NCI-H1694 treated with DMSO at 0.1 percent for 48 hours (cell line): ENCODE measurements at places on chromosomes 2 and 18.
A peak's percentile ranks its signal among the peaks of the same experiment; 100 is the strongest.

- no peak for DNase-seq
Observed at GRCh38 chr18:45854036-45854586, 28.6 kb downstream of the SIGLEC15 start.

GRCh38 chr2:47653902-47654789 is 128.8 kb upstream of the MSH6 start:
- DNase-seq = no peak

DNA sequence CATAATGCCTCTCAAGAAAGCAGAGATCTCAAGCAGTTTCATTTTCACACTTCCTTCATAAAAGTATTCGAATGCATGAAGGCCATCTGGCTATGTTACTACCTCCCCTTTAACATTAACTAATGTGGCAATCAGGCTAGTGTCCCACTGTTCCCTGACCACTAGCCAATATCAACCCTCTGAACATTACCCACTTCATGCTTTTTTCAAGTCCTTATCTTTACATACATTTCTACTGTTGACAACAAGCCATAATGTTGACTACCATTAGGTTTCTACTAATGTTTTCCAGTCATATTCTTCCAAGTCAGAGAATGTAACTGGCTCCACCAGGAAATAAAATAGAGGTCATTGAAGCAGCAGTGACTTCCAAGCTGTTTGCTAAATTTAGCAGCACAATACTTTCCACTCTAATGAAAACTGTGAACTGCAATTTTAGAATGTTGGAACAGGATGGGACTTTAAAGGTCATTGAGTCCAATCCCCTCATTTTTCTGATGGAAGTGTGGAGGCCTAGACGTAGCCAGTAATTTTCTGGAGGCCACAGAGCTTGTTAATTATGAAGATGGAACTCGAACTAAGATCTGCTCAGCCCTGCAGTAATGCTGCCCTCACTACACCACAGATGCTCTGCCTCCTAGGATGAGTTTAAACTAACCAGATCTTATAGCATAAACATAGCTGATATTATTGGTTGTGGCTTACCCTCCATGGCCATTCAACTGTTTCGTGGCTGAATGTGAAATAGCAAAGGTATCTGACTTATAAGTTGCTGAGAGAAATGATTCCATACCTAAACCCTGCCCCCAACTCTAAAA is 630 bp upstream of the PPP1R1C start:
- DNase-seq = no peak

GRCh38 chr2:228802181-228803071 is 468.7 kb downstream of the PID1 start:
- DNase-seq = no peak

DNA sequence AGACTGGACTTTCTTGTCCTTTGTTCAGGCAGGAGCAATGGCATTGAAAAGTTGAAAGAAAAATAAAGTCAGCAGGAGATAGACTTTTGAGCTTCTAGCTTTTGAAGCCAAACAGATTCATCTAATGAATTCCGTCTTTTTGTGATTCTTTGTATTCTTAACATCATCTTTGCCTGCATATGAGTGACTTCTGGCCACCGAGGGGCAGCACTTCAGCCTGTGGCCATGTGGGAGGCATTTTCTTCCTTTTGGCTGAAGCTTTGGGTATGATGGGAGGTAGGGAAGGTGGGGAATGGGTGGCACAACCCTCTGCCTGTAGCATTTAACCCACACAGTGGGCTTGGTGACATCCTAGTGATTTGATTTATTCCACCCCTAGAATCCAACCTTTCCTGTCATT is 220.6 kb downstream of the SETBP1 start:
- DNase-seq = no peak

DNA sequence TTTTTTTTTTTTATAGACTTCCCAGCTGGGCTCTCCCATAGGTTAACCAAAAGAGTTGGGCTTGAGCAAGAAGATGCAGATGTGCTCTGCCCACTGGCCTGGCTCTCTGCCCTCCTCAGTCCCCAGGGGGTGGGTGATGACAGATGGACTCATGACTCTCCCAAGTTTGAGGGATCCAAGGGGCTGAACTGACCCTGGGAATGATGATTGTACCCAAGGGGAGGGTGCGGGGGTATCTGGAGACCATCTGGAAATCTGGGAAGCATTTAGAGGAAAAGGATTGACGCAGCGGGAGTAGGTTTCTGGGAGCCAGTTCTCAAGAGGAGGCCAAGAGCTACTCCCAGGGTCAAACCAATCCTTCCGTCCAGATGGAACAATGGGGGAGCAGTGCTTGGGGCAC is 330.8 kb downstream of the CYP26B1 start:
- DNase-seq = no peak

- DNase-seq = no peak
Observed at GRCh38 chr2:233838251-233838650, 16.1 kb downstream of the HJURP start.

GRCh38 chr2:74001781-74002504 is 17.2 kb downstream of the TET3 start:
- no peak for DNase-seq

DNA sequence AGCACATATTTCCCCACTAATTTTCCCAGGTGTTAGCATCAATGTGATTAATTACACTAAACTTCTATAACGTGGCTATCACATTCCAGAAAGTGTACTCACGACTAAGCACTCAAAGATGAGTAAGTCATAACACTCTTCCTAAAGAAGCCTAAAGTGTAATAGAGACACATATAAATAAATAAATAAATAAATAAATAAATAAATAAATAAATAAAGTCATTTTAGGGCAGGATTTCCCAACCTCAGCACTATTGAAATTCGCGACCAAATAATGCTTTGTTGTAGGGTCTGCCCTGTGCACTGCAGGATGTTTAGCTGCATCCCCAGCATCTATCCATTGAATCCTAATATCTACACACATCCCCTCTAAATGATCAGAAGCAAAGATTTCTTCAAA is 390.9 kb downstream of the CDH7 start:
- no peak for DNase-seq

DNA sequence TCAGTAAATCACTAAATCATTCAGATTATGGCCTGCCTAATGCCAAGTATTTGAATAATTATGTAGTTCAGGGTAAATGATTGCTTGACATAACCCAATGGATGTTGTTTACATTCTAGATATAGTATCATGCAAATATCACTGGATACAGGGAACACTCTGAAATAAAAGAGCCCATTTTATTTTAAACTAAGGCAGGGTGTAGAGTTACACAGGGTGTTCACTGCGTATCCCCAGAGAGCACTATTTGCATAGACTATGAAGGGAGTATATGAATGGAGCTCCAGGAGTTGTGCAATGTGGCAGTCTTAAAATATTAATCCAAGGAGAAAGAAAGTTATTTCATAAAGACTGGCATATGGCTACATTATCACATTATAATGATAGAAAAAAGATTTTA is 701.1 kb upstream of the KLHL29 start:
- DNase-seq = no peak

GRCh38 chr2:46656640-46657039 is 177.3 kb downstream of the TMEM247 start:
- DNase-seq = no peak

- DNase-seq = no peak
Observed at GRCh38 chr2:120774557-120775160, 39.0 kb downstream of the GLI2 start.

DNA sequence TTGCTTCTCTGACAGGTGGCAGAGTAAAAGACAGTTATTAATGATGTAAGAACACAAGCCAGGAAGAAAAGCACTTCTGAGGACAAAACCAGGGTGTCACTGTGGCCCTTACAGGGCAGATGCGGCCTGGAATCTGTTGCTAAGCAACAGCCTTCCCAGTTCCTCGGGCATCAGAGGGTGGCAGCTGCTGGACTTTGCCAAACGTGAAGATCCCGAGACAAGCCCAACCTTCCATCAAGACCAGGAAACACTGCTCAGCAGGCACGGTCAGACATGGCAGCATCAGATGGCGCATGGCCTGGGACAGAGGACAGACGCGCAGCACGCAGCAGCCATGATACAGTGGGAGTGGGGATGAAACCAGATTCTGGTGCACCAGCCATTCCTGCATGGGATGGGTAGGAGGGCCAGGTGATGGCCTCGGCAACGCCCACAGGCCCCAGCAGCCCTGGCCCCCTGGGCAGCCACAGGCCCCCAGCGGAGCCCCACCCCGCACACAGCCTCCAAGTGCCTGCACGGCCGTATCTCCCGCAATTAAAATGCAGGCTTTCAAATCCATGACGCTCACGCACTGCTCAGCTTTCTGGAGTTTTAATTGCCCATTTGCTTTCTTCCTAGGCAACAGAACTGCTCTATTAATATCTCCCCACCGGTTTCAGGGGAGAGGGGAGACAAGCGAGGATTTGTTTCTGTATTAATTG is 89.0 kb downstream of the EIPR1 start:
- no peak for DNase-seq

DNA sequence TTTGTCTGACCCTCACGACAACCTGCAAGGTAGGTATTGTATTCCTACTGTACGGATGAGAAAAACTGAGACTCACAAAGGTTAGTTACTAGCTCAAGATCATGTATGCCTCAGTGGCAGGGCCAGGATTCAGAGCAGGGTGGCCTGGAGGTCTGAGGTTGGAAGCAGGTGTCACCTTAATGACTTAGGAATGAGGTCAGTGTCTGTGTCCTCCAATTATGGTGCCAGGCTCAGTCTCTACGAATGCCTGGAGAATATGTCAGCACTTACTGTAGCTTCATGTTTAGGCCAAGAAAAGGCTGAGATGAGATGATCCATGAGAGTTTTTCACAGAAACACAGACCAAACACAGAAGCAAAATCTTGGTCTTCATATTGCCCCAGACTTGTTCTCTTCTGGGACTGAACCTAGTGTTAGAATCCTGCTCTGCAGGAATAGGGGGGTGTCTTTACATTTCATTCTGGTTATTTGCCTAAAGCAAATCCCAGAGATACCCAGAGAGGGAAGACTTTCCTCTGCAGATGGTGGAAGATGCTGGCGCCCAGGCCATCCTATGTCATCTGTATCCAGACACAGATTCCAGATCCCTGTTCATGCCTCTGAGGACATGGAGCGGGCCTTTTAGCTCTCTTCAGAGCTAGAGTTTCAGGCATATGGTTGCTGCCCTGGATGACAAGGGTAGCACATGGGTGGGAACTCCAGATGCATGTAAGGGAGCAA is 16.3 kb upstream of the RAB10 start:
- DNase-seq = peak; percentile 55

DNA sequence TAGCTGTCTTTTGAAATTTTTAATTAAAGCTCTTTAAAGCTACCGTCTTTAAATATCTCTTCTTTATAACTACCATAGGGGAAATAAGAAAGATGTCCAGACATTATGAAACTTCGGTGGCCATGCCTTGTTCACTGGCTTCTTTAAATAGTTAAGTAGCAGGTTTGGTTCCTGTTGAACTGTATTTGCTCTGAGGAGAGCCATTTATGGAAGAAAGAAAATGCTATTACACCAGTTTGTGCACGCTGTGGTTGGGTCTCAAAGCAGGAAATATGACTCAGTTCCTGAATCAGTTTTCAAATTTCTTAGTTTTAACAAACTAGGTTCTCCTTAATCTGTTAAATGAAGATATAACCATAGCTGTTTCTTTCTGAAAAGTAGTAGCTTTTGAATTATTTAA is 12.2 kb downstream of the ARPC2 start:
- DNase-seq = no peak

GRCh38 chr2:218876562-218877219 is 4.0 kb upstream of the WNT10A start:
- peak; percentile 84 for DNase-seq

GRCh38 chr18:51480407-51481261 is 283.2 kb upstream of the MEX3C start:
- DNase-seq = no peak

GRCh38 chr2:56889738-56890137 is 705.9 kb downstream of the CCDC85A start:
- DNase-seq = no peak

- no peak for DNase-seq
Observed at GRCh38 chr2:220568296-220568695, 940.9 kb downstream of the SLC4A3 start.

DNA sequence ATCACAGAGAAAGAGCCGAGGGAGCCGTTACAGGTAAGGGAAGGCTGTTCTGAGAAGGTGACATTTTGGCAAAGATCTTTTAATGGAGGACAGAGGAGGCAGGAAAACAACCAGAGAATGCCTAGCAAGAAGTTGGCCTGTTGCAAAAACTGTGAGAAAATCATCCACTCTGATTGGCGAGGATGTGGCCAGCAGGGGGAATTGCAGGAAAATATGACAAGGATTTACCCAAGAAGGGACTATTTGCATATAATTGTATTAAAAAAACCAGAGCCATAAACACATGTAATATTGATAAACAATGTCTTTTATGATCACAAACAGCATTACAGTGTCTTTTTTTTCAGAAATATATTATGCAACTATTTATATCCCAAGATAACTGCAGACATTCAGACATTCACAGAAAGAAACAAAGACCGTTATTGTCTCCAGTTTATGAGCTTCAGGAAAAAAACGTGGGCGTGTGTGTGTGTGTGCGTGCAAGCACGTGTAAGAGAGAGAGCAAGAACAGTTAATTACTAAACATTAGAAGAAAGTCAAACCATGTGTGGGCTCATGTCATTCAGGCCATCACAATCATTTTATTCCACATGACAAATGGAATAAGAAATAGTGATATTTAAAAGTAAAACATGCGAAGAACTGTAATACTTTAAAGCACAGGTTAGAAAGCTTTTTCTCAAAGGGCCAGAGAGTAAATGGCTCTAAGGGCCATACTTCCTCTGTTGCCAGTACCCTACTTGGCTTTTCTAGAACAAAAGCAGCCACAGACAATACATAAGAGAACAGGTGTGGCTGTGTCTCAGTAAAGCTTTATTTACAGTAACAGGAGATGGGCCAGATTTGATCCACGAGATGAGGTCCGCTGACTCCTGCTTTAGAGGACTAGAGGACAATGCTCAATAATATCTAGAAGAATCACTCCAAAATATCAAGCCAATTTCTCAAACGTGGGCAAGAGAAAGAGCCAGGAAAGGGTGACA is 324.1 kb downstream of the DLGAP1 start:
- no peak for DNase-seq

DNA sequence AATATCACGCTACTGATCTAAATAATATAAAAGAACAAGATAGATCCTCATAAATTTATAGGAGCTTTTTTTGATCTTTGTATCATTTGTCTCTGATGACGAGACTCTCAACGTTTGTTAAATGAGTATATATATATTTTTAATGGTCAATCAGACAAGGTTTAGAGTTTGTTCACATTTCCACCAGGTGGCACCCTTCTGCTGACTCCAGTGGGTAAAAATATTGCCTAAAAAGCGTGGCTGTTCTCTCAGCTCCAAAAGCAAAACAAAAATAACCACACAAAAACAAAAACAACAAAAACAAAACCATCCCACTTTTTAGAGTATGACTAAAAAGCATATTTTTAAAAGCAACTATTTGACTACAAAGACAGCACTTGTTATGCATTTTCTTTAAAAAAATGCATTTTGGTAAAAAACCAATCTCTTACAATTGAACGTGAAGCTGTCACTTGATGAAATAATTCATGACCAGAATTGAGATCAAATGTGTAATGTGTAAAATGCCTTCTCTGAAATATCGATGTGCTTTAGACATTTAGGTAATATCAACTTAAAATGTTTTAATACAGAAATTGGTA is 723.2 kb downstream of the DPP10 start:
- peak; percentile 79 for DNase-seq

GRCh38 chr2:20094955-20095354 is 43.5 kb upstream of the LAPTM4A start:
- DNase-seq = no peak
